ENCODE measurements at places on chromosomes 4 and X. TPM values are rescaled to one million over a fixed set of nuclear protein-coding genes. Genes with fewer than 3 reads are reported as not detected.

GRCh38 chr4:169037506-169037905 is 27.5 kb upstream of the CBR4 start:
- DNase-seq: no peak

GRCh38 chrX:152136312-152136711 is 2.1 kb downstream of the MAGEA10 start:
- DNase-seq: no peak

GRCh38 chrX:65755786-65756185 is 88.3 kb downstream of the MSN start:
- no peak for DNase-seq

GRCh38 chr4:77921701-77922100 is 59.1 kb downstream of the MRPL1 start:
- DNase-seq: peak; percentile 59

The TCP11X2 gene
- not detected for total RNA-seq

GRCh38 chr4:184114431-184114830 is 103.2 kb downstream of the ENPP6 start:
- no peak for DNase-seq

DNA sequence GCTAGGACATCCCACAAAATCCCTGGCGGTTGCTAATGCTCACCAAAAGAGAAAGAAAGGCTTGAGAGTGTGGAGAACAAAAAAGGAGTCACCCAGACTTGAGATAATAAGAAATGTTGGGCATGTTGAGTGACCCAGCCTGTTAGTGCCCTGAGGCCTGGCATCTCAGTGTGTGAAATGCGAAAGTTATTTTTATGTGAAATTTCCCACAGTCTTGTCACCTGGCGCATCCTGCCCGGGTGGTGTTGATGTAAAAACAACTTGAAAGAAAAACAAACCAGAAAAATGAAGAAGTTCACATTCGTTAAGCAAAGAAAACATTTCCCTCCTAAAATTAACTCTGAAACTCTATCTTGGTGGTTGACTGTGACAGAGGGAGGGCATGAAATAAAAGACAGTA is 495.2 kb downstream of the MID1IP1 start:
- no peak for DNase-seq

GRCh38 chrX:107014936-107015335 is 14.9 kb upstream of the MORC4 start:
- DNase-seq: no peak

DNA sequence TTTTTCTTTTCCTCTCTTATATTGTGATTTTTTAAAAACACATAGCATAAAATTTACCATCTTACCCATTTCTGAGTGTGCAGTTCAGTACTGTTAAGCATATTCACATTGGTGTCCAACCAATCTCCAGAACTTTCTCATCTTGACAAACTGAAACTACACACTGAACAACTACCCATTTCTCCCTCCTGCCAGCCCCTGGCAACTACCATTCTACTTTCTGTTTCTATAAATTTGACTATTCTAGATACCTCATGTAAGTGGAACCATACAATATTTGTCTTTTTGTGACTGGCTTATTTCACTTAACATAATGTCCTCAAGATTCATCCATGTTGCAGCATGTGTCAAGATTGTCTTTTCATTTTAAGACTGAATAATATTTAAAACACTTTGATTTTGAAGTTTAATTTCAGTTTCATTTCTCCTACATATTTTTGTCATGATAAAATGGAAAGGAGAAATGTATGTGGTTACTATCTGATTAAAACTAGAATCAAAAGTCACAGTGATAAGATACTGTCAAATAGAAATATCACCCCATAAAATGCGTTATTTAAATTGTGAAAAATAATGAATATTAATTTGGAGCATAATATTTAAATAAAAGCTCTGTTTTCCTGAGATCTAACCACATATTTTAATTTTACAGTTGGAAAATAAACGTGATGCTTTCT is 122.8 kb downstream of the DIPK2B start:
- no peak for DNase-seq

The CSAG1 gene
- not detected for total RNA-seq

GRCh38 chrX:22063284-22063683 is 31.2 kb downstream of the PHEX start:
- no peak for DNase-seq

DNA sequence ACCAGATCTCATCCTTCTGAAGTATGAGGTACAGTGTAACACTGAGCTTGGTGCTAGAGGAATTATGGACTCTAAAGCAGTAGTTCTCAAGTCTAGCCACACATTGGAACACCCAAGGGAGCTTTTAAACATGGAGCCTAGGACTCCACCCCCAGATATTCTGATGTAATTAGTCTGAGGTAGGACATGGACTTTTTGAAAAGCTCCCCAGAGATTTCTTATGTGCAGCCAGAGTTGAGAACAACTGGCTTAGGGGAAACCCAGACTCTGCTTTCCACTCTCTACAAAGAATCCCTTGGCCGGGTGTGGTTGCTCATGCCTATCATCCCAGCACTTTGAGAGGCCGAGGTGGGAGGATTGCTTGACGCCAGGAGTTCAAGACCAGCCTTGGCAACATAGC is 11.6 kb upstream of the GDPD2 start:
- DNase-seq: no peak

- no peak for DNase-seq
These were observed 2.7 kb downstream of the PPARGC1A start for GRCh38 chr4:23887173-23887572.

The FHL1 gene
- 95.8 TPM for total RNA-seq

The ABLIM2 gene
- 2.1 TPM for total RNA-seq

GRCh38 chrX:81377329-81377728 is 175.4 kb downstream of the SH3BGRL start:
- no peak for DNase-seq

GRCh38 chr4:68489338-68489737 is 42.1 kb downstream of the TMPRSS11E start:
- DNase-seq: no peak

The CHRNA9 gene
- not detected for total RNA-seq

The FAM184B gene
- not detected for total RNA-seq

- no peak for DNase-seq
These were observed 148.6 kb downstream of the STK32B start for GRCh38 chr4:5199912-5200311.

DNA sequence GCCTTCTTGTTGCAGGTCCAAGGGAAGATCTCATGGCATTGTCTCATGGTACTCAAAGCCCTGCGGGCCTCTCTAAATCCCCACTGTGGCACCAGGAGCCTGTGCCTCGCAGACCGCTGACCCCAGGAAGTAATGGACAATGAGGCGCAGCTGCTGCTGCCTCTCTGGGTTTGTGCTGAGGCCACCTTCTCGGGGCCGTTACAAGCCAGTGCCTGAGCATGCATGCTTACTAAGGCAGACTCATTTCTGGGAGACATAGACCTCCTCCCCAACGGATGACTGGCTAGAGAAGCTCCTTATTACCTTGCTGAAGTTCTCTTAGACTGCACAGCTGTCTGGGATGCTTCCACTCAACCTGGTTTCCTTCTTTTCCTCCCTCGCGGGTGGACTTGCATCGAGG is 1.3 kb downstream of the BDH2 start:
- no peak for DNase-seq

The SULT1B1 gene
- not detected for total RNA-seq

DNA sequence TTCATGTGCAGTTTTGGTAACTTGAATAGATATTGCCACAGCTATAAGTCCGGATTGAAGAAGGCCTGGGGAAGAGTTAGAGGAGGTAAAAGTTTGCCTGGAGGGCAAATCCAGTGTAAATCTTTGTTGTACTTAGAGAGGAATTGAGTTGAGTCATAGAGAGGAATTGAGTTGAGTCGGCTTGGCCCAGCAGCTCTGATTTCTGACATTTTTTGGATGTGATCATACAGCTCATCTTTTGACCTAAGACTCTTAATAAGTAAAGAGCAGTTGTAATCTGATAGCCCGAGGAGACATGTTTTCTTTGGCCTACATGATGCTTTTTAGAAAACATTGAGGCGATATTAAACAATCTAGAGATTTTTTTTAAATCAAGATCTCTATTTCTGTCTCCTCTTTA is 3.9 kb downstream of the KIT start:
- DNase-seq: peak; percentile 77

DNA sequence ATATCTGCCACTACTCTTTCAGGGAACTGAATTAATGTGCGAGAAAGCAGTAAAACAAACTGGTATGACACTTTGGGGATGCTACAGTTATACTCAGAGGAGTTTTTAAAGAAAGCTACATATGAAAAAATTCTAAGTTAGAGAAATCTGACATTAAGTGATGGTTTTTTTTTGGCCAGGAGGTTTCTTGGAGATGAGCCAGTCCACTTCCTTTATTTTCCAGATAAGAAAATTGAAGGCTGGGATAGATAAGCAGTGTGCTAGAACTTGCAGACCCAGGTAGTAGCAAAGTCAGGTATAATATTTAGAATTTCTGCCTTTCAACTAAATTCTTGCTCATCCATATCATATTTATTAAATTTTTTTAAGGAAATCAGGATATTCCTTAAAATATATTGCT is 106.8 kb downstream of the FAT4 start:
- DNase-seq: no peak

GRCh38 chr4:14078326-14078725 is 450.8 kb upstream of the BOD1L1 start:
- DNase-seq: no peak

DNA sequence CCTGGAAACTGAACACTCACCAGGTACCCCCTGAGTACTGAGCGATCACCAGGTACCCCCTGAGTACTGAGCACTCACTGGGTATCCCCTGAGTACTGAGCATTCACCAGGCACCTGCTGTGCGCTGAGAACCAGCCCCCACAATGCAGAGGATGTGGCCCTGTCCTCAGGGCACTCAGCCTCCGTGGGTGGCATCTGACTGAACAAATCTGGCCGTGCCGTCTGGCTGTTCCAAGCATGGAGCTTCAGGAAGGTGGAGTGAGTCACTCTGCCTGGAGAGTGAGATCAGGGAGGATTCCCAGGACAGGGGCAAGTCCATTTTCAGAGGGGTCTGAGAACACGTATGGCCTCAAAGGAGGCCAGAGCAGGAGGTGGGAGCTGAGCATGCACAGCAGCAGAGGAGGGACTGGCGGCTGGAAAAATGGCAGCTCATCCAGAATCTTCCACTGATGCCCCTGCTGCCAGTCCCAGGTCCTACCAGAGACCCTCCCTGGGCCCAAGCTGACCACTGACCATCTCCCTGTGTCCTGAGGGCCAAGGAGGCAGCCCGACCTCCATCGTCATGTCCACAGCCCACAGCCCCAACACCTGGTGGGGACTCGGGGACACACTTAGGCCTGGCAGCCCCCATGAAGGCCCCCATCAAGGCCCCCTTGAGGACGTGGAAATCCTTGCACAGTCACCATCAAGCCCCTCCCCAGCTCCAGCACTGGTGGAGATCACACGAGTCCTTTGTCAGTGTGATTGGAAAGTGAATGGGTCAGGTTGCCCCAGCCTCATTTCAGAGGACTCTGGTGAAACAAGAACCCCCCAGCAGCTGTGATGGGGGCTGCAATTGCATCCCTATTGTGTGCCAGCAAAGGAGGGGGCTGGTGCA is 94.1 kb downstream of the HMX1 start:
- no peak for DNase-seq

The POLN gene
- 0.10 TPM for total RNA-seq

DNA sequence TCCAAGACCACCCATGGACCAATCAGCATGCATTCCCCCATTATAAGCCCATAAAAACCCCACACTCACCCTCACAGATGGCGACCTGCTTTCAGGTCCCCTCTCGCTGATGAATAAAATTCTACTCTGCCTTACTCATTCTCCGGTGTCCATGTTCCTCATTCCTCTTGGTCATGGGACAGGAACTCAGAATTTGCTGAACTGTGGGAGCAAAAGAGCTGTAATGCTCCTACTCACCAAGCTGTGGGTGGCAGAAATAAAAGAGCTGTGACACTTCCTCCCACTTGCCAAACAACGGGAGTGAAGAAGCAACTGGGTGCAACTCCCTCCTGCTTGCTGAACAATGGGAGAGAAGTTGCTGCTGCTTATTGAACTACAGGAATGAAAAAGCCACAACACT is 168.5 kb upstream of the PCDH18 start:
- no peak for DNase-seq

The MID1 gene
- total RNA-seq: 12.5 TPM

The SPANXD gene
- total RNA-seq: not detected

DNA sequence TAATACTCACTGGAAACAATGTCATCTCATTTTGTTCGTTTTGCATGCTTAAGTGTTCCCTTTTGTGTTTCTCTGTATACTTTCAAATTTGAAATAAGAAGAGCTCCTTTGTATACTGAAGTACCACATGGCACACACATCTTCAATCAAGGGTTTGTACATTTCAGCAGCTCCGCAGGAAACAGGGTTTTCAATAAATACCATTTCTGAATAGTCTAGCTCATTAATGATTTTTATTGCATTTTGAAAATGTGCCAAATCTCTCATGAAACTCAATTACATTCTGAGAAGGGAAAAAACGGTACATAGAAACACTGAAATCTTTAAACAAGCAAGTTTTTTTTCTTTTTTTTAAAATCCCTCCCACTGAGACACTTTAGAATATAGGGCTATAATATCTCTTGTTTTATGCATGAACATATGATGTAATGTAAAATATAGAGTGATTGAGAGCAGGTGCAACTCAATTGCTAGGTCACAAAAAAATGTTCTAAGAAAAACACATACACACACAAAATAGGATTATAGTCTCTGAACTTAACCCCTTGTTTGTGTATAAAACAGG is 914.2 kb upstream of the PCDH7 start:
- DNase-seq: no peak

DNA sequence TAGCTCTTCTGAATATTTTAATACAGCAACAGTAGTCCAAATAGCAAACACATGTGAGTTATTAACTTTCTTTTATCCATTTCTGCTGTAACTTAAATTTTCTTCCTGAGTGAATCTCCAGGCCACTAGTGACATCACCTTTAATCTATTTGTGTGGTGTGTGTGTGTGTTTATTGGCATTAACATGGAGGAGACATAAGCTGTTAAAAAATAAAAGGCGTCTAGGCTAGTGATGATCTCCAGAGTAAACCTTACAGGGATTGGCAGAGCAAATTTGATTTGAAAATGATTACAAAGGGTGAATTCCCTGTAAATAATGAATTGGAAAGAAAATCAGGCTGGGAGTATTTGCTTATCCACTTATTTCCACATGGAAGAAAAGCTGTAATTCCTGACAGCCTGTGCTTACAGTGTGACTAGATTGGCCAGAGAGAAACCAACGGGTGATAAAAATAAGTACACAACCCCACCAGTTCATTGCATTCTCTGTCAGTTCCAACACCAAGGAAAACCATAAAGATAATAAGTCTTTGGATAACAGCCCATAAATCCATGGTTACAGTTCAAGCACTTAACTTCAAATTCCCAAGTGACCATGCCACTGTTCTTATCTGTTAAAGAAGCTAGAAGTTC is 186.1 kb downstream of the ENOX2 start:
- DNase-seq: no peak

The STEEP1 gene
- 62.4 TPM for total RNA-seq

The H2BW2 gene
- total RNA-seq: not detected
